Astrocyte (in vitro differentiated cells and primary cell): ENCODE measurements at places on chromosomes 3 and 15. TPM values are rescaled to one million over a fixed set of nuclear protein-coding genes. Genes with fewer than 3 reads are reported as not detected.

GRCh38 chr15:83971992-83972391, 263.6 kb upstream of the GOLGA6L4 start:
- H3K27ac ChIP-seq, result no peak overlapping the region
- H3K27me3 ChIP-seq, result no peaks in the 10 kb centered on the region
- peak; percentile 55 for DNase-seq

DNA sequence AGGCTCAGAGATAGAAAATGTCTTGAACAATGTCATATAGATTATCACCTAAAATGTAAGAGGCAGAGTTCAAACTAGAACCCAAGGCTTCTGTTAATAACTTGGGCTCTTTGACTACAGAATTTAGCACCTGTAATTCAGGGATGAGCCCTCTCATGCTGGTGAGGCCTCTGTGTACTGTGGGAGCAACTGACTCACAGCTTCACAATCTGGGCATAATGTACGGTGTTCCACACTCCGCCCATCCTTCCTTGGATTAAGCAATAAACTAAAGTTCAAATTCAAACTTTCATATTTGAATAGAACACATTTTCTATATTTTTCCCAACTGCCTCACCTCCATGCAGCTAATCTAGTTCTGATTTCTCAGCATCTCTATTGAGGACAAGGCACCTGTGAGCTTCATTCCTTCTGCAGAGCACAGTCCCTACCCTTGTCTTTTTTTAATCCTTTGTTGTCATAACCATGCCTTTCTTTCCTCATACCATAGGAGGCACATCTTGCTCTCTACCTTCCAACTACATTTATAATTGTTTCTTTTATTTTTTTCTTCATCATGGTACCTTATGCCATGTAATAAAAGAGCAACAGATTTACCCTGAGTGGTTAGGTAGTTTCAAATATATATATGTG, 392.1 kb downstream of the NLGN1 start:
- H3K4me3 ChIP-seq, result no peak overlapping the region
- no peak overlapping the region for H3K27ac ChIP-seq

The UBAP1L gene
- total RNA-seq, result 1.8 and 1.9 TPM in 2 replicates

DNA sequence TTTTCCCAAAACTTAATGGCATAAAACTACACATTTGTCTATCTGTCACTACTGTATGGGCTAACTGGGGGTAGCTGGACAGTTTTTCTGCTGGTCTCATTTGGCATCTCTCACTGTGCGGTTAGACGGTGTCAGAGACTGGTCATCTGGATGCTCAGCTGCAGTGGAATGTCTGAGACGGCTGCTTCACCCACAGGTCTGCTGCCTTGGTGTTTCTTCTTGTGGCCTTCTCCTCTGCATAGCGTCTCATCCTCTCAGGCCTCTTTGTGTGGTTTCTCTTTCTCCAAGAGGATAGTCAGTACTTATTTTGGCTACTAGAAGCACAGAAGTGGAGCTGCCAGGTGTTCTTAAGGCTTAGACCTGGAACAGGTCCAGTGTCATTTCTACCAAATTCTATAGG, 35.9 kb upstream of the GOLGA6L9 start:
- H3K36me3 ChIP-seq, result no peaks in the 10 kb centered on the region
- H3K4me1 ChIP-seq, result peaks cover 4% of the 10 kb centered on the region
- H3K27me3 ChIP-seq, result no peaks in the 10 kb centered on the region
- H3K27ac ChIP-seq, result peak overlapping the region; percentile 38
- no peak overlapping the region for H3K4me3 ChIP-seq
- DNase-seq, result peak; percentile 89

DNA sequence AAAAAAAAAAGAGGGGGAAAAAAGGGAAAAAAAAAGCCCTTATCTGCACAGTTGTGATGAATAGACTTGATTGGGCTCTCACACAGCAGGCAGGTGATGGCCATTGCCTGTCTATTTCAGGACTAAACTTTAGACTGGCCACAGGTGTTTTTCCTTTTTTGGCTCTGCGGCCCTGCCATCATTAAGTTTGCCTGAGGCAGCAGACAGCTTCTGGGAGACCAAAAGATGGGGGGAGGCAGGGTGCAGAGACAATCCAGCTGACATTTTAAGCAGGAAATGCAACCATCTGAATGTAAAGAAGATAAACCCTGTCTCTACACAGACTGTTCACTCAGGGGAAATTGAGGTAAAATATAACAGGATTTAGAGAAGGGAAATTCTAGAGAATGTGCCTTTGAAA, 295.0 kb upstream of the KCNH8 start:
- H3K4me1 ChIP-seq, result no peaks in the 10 kb centered on the region
- no peaks in the 10 kb centered on the region for H3K27me3 ChIP-seq
- H3K27ac ChIP-seq, result no peak overlapping the region
- H3K4me3 ChIP-seq, result no peak overlapping the region
- no peak for DNase-seq
- H3K36me3 ChIP-seq, result no peaks in the 10 kb centered on the region

The GXYLT2 gene
- 62.6 and 92.0 TPM in 2 replicates for total RNA-seq

DNA sequence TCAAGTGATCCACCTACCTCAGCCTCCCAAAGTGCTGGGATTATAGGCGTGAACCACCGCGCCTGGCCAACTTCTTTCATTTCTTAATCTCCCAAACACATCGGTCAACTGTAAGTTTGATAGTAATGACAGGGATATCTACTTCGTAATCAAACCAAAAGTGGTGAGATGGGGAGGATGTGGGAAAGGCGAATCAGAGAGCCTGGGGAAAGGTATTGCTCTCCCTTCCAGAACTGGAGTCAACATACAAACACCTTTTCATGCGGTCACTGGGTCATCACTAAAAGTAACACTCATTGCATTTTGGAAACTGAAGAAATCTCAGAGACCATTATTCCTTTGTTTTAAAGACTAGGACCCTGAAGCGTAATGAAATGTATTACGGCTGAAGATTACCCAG, 14.8 kb upstream of the UBE2Q2 start:
- no peaks in the 10 kb centered on the region for H3K4me1 ChIP-seq
- no peak overlapping the region for H3K4me3 ChIP-seq
- no peak for DNase-seq
- H3K36me3 ChIP-seq, result no peaks in the 10 kb centered on the region

- no peaks in the 10 kb centered on the region for H3K27me3 ChIP-seq
- H3K36me3 ChIP-seq, result no peaks in the 10 kb centered on the region
- no peak overlapping the region for H3K27ac ChIP-seq
- no peaks in the 10 kb centered on the region for H3K4me1 ChIP-seq
These were observed 18.2 kb upstream of the AMOTL2 start for GRCh38 chr3:134392336-134392983.
